ENCODE measurements at places on chromosomes 5 and 9.

DNA sequence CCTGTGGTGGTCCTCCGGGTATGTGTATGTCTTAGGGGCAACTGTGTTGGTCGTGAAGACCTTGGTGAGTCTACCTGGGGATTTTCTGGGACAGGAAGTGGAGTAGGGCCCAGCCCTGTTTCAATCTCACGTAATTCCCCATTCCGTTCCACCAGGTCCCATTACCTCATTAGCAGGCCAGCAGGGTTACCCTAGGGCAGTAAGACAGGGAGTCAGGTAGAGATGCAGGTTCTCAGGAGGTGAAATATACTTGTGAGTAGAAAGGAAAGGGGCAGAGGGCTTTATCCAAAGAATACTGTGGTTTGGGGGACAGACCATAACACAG lies 56.5 kb downstream of the MACROH2A1 start:
- DNase-seq = no peak

GRCh38 chr9:110971705-110972104 lies 66.6 kb downstream of the LPAR1 start:
- no peak for DNase-seq

DNA sequence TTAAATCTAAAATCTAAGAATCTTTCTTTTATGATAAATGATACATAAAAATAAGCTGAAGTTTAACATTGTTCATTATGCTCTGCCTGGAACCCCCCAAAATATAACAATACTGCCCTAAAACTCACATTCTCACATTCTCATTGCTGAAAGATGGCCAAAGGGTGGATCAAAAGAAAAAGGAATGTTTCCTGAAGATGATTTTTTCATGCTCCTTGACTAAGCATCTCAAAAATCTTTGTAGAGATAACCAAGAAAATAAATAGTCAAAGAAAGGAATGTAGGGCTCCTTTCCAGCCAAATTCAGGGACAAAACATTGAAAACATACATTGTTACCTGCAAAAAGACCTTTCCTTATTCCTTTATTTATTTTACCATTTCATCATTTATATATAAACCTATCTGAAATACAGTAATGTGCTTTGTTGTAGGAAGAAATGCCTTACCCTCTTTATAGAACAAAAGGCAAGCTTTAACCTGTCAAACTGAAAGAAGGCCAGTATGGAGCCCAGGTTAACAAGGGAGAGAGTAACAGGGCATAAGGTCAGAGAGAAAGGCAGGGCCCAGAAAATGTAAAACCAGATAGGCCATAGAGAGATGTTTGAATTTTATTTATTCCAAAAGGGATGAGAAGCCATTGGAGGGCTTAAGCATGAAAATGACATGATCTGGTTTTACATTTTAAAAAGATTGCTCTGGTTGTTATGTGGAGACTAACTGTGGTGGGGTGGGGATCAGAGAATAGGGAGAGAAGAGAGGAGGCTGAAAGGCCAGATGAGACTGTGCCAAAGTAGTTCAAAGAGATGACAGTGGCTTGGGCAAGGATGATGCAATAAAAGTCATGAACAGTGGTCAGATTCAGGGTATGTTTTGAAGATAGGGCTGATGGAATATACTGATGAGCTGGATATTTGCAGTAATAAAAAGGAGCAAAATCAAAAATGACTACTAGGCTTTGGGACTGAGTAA lies 37.3 kb upstream of the CDK5RAP2 start:
- no peak for DNase-seq

DNA sequence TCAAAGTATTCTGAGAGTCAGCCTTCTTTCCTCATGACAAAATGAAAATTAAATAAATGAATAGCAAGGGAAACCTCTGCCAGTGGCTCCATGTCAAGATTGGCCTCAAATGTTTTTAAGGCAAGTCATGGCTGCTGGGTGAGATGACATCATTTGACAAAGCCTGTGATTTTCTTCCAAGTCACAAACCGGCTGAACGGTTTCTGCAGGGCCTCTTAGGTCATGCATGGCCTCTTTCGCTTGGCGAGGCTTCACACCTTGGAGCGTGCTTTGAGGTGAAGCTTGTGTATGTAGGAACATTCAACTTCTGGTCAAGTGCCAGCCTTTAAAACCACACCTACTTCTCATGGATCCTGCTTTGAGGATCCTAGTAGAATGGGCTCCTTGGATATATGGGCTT lies 161.0 kb upstream of the ZNF618 start:
- DNase-seq = peak; percentile 15

DNA sequence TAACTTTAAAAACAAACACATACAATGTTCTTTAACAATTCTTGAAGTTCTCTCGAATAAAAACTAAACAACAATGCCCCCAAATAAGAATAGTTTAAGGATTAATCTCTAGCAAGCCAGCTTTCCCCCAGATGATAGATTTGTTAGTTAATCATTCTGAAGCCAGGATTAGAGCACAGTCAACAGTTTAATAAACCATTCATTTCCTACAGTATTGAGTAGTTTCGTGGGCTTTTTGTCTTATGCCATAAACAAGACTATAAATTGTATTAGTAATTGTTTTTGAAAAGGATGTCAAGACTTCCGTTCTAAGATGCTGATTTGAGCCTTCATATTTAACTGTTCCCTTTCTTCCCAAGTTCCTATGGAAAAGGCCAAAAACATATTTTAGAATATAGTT lies 136.6 kb downstream of the PIK3R1 start:
- no peak for DNase-seq

DNA sequence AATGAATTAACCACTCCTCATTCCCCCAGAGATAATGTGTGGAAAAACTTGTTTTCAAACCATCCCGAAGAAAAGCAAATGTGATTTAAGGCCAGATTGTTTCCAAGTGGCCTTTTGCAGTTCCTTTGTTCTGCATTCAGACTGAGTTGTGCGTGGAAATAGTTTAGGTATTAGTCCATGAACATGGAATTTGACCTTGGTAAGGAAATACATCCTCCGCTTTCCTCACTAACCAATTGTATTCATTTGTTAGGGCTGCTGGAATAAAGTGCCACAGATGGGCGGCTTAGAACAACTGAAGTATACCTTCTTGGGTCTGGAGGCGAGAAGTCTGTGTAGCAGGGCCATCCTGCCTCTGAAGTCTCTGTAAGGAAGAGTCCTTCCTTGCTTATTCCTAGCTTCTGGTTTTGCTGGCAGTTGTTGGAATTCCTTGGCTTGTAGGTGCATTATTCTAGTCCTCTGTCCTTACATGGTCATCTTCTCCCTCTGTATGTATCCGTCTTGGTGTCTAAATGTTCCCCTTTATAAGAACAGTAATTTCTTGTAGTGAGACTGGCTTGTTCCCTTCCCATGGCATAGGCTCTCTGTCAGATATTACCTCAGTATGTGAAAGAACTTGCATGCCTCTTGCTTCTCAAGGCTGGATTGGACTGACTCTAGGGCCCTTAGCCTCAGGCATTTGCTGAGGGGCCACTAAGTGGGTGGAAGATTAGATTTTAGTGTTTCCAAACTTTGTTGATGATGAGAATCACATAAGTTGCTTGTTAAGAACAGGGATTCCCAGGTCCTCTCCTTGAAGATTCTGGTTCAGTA lies 53.9 kb downstream of the RAI14 start:
- DNase-seq = no peak

- no peak for DNase-seq
Observed at GRCh38 chr5:174167080-174167910, 121.8 kb downstream of the NSG2 start.

DNA sequence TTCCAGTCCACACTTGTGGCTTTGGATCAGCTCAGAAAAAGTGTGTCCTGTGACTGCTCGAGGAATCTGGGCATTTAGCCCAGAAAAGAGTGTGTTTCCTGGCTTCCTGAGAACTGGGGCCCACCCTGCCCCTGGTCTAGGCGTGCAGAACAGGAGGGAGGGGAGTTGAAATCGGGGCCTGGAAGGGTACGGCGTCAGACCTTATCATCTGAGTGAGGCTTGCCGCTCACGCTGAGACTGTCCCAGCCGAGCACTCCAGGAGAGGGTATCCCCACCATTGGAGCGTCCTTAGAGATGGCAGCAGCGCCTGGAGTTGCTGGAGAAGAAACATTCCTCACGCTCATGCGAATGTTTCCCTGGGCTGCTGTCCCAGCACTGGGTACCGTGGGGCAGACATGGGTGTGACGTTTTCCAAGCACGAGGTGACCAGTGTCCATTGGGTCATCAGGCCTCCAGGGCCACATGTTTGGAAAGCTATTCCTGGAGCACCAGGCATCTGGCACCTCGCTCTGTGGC lies 22.5 kb downstream of the NEK6 start:
- no peak for DNase-seq

DNA sequence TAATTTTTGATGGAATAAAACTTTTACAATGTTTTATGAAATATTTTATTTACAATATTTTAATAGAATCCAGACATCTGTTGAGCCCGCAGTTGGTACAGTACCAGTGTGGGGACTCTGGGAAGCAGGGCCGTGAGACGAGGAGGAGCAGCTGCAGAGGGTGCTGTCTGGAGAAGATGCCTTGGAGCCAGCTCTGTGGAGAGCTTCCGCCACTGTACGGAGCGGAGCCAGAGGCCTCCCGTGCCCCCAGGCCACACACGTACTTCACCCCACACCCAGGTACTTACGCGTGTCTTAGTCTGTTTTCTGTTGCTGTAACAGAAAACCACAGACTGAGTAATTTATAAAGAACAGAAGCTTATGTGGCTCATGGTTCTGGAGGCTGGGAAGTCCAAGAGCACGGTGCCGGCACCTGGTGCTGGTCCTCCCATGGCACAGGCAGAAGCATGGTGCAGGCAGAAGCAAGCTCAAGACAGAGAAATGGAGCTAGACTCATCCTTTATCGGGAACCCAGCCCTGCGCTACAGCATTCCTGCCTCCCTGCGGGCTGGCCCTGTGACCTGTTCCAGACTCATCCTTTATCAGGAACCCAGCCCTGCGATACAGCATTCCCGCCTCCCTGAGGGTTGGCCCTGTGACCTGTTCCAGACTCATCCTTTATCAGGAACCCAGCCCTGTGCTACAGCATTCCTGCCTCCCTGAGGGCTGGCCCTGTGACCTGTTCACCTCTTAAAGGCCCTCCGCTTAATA lies 23.3 kb downstream of the CEP72 start:
- no peak for DNase-seq

GRCh38 chr9:135613946-135614805 lies 25.2 kb downstream of the GLT6D1 start:
- no peak for DNase-seq

- no peak for DNase-seq
Observed at GRCh38 chr5:67453111-67453905, 256.7 kb upstream of the CD180 start.

- DNase-seq = peak; percentile 41
Observed at GRCh38 chr5:80153586-80154126, 102.2 kb downstream of the SERINC5 start.

GRCh38 chr9:80619356-80619755 lies 1047.6 kb downstream of the TLE4 start:
- DNase-seq = no peak

DNA sequence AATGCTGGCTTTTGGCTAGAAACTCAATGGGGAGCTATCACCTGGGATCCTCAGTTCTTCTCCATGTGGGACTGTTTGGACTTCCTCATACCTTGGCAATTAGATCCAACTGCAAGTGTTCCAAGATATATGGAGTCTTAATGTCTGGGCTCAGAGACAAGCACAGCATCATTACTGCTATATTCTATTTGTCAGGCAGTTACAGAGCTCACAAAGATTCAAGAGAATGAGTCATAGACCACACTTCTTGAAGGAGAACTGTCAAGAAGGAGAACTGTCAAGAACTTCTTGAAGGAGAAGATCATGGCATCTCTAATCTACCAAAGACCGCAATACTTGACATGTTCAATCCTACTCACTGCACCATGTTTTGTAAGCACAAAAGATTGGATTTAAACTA lies 106.8 kb upstream of the NREP start:
- no peak for DNase-seq

- DNase-seq = no peak
Observed at GRCh38 chr9:82608487-82608886, 454.5 kb downstream of the RASEF start.

GRCh38 chr5:154519359-154519758 lies 41.3 kb upstream of the HAND1 start:
- DNase-seq = no peak

- DNase-seq = no peak
Observed at GRCh38 chr5:148311484-148311883, 739 bp upstream of the SPINK7 start.

- DNase-seq = no peak
Observed at GRCh38 chr5:94025788-94026473, 284.5 kb upstream of the POU5F2 start.

- DNase-seq = no peak
Observed at GRCh38 chr5:126490167-126490940, 67.1 kb downstream of the GRAMD2B start.

DNA sequence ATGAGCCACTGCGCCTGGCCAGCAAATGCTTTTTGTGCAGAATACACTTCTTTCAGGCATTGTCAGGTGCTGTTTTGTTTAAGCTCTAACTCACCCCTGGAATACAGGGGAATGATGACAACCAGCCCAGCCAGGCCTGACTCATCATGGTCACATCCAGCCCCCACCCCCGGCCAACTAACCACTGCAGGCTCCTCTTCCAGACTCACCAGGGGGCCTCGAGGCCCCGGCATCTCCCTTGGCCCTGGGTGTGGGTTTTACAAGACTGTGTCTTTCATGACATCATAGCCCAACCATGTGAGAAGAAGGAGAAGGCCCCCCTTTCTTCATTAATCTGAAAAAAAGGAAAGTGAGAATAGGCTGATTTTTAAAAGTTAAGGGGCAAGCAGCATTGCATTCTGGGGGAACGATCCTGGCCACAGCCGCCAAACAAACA lies 35.5 kb downstream of the OLFML2A start:
- DNase-seq = no peak

DNA sequence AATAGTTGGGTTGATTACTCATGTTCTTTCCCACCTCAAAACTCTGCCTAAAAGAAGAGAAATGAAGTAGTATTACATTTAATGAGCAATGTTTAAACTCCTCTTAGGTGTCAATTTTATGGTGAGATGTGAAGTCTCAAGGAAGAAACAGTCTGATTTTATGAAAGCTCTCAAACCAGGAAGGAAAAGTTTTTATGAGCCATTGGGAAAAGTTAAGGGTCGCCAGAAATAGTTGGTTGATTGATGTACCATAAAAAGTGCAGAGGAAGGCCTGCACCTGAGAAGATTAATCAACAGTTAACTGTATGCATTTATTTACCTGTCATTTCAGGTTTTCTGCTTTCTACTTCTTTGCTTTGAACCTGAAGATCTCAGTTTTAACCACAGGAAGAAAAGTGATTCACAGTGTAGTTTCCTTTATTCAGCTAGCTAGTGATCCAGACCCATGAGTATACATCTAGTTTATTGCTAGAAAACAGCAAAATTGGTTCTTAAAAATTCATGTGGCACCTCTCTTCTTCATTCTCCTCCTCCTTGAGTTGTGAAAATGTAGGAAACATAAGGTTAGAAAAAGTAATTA lies 133.1 kb downstream of the CSNK1G3 start:
- DNase-seq = no peak

- no peak for DNase-seq
Observed at GRCh38 chr5:162573758-162574157, 506.2 kb downstream of the GABRG2 start.

DNA sequence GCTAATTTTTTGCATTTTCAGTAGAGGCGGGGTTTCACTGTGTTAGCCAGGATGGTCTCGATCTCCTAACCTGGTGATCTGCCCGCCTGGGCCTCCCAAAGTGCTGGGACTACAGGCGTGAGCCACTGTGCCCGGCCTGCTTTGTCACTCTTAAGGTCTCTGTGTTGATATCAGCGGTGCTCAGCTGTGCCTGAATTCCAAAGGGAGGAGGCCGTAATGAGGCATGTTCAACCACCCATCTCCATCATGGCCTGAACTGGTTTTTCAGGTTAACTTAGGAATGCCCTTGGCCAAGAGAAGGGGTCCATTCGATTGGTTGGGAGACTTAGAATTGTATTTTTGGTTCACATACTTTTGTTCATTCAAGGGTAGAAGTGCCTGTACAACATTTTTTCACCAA lies 22.0 kb downstream of the HSD17B3 start:
- no peak for DNase-seq
